ENCODE measurements at places on chromosomes 11 and 22. TPM values are rescaled to one million over a fixed set of nuclear protein-coding genes. Genes with fewer than 3 reads are reported as not detected.

The CASP1 gene
- 16.6 TPM for total RNA-seq

The KCNJ1 gene
- total RNA-seq, result not detected

The C22orf31 gene
- not detected for total RNA-seq

The APOL1 gene
- total RNA-seq, result 8.0 TPM

The LDHAL6A gene
- not detected for total RNA-seq

The GNAZ gene
- total RNA-seq, result 1.4 TPM

The CENPM gene
- 50.3 TPM for total RNA-seq

The THAP7 gene
- 41.1 TPM for total RNA-seq

The HTR3A gene
- not detected for total RNA-seq

The HEPN1 gene
- total RNA-seq, result not detected

- peak; percentile 15 for DNase-seq
Measured at GRCh38 chr22:22479999-22480532, 28.5 kb downstream of the ZNF280B start.

GRCh38 chr11:115670538-115671205 is 166.5 kb upstream of the CADM1 start:
- no peak for DNase-seq

- DNase-seq, result no peak
Measured at GRCh38 chr11:89443361-89444322, 47.5 kb downstream of the NOX4 start.

- no peak for DNase-seq
Measured at GRCh38 chr22:17820879-17821439, 46.7 kb upstream of the BID start.

DNA sequence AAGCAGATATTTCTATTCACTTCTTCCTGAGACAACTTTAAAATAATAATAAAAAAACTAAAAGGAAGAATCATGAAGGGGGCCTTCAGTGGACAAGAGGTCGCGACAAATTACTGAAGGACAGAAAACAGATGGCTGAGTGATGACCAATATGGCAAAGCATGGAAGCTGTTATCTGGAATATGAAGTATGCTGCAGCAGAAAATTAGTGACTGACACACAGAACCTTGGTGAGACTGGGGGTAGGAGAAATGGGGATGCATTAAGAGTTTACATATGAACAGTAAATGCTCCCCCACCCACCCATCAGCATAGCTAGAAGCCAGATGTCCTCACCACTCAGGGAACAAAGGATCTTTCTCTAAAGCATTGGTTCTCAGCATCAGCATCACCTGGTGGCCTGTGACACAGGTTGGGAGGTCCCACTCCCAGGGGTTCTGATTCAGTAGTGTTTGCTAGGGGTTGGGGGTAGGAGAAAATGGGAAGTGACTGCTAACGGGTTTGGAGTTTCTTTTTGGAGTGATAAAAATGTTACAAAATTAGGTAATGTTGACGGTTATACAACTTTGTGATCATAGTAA is 59.7 kb downstream of the NARS2 start:
- no peak for DNase-seq

DNA sequence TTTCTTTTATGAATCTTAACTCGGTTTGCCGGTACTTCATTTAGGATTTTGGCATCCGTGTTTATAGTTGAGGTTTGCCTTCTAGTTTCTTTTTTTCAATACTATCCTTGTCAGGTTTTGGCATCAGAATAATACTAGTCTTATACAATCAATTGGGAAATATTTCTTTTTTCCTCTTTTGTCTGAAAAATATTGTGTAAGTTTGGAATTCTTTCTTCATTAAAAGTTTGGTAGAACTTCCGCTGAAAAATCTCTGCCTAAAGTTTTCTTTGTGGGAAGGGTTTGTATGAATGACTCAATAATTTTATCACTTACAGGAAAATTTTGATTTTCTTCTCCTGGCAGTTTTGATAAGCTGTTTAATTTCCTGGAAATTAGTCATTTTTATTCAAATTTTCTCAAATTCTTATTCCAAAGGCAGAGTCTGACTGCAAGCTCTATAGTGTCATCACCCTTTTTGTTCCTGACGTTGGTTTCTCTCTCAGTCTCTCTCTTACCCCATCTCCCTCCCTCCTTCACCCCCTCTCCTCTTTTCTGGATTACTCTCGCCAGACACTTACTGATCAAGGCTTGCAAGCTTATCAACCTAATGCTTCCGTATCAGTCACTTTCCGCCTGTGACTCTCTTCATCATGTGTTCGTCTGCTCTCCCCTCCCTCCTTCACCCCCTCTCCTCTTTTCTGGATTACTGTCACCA is 555.7 kb downstream of the TBC1D22A start:
- DNase-seq, result no peak

- DNase-seq, result peak; percentile 41
Measured at GRCh38 chr11:88886796-88887195, 179.0 kb downstream of the GRM5 start.

GRCh38 chr11:88105526-88105925 is 69.7 kb downstream of the RAB38 start:
- no peak for DNase-seq

- no peak for DNase-seq
Measured at GRCh38 chr11:69416143-69416515, 65.3 kb upstream of the LINC01488 start.

- DNase-seq, result no peak
Measured at GRCh38 chr11:26254378-26254777, 77.6 kb upstream of the ANO3 start.

DNA sequence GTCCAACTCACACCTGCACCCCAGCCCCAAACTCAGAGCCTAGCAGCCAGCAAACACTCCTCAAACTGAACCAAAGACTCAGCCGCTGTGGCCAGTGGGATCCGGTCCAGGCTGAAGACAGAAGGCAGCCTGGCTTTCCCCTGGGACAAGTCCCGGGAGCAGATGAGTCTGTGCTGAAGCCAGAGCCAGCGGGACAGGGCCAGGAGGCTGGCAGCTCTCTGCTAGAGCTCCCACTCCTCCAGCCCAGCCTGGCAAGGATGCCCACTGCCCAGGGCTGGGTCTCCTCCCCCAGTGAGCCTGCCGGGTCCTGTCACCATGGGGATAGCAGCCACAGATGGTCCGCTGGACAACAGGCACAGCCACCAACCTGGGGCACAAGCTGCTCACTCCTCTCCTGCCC is 42.9 kb upstream of the PRR5 start:
- no peak for DNase-seq

GRCh38 chr11:1055990-1056771 is 18.5 kb upstream of the MUC2 start:
- DNase-seq, result no peak

- DNase-seq, result no peak
Measured at GRCh38 chr22:32994041-32994830, 63.9 kb downstream of the SYN3 start.

- no peak for DNase-seq
Measured at GRCh38 chr11:57237204-57237681, at the start of gene APLNR. APLNR (minus strand) TSS chr11:57237250; CDS start chr11:57237004, 246 bp downstream.

GRCh38 chr22:32850591-32851517 is 49.3 kb downstream of the TIMP3 start:
- no peak for DNase-seq

DNA sequence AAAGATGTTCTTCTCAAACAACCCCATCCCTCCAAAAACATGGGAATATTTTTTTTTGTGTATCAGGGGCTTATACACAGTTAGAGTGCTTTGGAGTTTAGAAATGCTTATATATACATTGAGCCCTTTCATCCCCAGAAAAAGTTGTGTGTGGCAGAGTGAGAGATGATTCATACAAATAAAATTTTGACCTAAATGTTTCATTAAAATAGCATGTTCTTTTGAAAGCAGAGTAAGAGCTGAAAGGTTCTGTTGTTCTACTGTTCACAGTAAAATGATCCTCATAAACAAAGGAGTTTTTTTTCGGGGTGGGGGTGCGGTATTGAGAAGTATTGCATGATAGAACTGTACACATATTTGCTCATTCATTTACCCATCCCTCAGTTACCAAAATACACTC is 512.4 kb downstream of the DLG2 start:
- no peak for DNase-seq

GRCh38 chr11:66002648-66003225 is 434 bp downstream of the BANF1 start:
- no peak for DNase-seq

GRCh38 chr11:126254819-126255218 is 13.9 kb downstream of the SRPRA start:
- no peak for DNase-seq

DNA sequence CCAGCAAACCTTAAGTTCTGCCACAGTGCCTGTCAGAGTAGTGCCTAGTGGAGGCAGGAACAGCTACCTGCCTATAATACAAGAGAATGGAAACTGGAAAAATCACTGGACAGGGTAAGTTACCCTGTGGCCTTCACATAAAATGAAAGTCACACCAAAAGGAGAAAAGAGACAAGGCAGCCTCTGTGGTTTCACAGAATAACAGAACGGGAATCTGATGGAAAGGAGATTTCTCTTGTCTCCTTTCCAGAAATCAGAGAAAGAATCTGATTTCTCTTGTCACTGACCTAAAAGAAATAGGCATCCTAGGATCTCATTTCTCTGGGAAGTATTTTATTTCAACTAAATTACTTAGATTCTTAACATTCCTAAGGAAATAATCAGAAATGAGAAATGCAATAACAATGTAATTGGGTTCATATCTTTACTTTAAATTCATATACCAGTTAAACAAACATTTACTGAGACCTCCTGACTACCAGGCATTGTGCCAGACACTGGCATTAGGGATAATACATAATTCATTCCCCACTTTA is 41.6 kb downstream of the PRCP start:
- DNase-seq, result peak; percentile 64

- no peak for DNase-seq
Measured at GRCh38 chr11:113251281-113251680, 63.1 kb upstream of the TTC12 start.

Data from RPMI7951 (cell line).